H54 (cell line): ENCODE measurements at places on chromosomes 2 and 18.
A peak's percentile ranks its signal among the peaks of the same experiment; 100 is the strongest.

GRCh38 chr2:226351711-226352110 is 447.9 kb downstream of the IRS1 start:
- no peak for DNase-seq

- no peak for DNase-seq
Observed at GRCh38 chr2:74381751-74382150, 1.6 kb upstream of the DCTN1 start.

GRCh38 chr18:28284132-28284531 is 107.2 kb upstream of the CDH2 start:
- no peak for DNase-seq

- DNase-seq, result no peak
Observed at GRCh38 chr18:58993260-58993659, 128.6 kb downstream of the ZNF532 start.

DNA sequence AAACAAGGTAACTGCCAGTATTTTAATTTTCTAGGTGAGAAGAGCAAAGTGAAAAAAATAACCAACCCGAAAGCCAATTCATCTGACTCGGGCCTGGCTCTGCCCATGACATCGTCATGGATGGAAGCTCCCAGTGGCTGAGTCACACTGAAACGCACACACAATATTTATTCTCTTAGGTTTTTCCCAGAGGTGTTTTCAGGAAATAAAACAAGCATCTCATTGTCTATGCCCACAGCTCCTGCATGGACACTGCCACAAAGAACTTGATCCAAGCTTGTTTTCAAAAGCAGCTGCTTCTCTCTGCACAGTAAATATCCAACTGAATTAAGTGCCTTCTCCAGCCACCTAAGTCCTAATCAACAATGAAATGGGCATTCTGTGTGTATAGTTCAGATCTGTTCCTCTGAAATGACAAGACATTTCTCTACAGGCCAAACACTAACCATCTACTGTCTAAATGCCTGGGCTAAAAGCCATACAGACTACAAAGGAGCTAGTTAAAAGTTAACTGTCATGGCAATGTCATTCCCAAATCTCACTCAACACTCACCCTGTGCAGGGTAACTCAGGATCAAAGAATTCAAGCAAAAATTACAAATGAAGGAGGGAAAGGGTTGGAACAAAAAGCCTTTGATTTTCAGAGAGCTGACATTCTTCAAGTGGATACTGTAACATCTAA is 62.9 kb downstream of the RPL31 start:
- DNase-seq, result peak; percentile 53

DNA sequence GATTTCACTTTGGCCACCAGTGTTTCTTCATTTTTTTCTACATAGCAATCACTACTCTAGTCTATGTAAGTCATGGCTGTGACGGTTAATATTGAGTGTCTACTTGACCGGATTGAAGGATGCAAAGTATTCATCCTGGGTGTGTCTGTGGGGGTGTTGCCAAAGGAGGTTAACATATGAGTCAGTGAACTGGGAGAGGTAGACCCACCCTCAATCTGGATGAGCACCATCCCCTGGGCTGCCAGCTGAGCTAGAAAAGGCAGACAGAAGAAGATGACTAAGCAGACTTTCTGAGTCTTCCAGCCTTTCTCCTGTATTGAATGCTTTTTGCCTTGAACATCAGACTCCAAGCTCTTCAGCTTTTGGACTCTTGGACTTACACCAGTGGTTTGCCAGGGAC is 265.0 kb upstream of the SLC8A1 start:
- no peak for DNase-seq

GRCh38 chr18:78666666-78667335 is 312.8 kb upstream of the SALL3 start:
- no peak for DNase-seq

DNA sequence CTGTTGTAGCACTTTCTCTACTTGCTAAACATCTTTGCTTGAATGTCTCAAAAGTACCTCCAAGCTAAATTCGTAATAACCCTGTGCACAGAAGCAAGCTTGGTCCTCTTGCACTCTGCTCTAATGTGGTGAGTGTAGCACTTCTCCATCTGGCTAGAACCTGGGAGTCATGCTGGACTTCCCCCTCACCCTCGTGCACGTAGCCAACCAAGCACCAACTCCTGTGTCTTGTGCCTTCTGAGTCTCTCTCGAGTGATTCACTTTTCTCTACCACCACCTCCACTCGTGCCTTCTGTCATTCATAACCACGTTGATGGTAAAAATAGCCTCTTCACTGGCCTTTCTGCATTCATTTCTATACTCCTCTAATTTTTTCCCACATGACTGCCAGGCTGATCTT is 91.9 kb upstream of the KCNE4 start:
- DNase-seq, result no peak

- no peak for DNase-seq
Observed at GRCh38 chr2:156649596-156649995, 213.4 kb downstream of the GPD2 start.

DNA sequence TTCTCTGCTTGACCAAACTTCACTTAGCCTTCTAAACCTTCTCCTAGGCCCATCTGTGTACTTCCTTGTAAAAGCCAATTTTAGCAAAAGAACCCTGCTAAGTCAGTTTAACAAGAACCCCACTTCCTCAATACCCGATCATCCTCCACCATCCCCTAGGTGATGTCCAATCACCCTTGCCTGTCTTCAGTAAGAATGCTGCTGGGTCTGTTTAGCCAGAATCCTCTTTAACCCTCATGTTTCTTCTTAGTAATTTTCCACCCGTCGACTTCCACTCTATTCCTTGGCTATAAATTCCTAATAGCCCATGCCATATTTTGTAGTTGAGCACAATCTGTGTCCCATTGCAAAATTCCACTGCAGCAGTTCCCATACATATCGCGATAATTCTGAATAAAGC is 780.0 kb upstream of the RAB6C start:
- no peak for DNase-seq

DNA sequence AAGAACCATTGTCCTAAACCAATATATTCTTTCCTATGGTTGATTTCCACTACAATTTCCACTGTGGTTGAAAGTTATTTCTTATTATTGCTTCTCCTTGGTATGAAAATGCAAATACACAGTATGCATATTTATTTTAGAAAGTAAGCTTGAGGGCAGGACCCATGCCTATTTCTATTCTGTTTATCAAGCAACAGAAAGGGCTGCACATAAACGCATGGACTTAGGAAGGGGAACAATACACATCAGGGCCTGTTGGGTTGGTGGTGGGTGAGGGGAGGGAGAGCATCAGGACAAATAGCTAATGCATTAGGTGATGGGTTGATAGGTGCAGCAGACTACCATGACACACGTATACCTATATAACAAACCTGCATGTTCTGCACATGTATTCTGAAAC is 20.7 kb downstream of the SLC4A3 start:
- no peak for DNase-seq

- no peak for DNase-seq
Observed at GRCh38 chr18:41526054-41526453, 429.0 kb upstream of the PIK3C3 start.

DNA sequence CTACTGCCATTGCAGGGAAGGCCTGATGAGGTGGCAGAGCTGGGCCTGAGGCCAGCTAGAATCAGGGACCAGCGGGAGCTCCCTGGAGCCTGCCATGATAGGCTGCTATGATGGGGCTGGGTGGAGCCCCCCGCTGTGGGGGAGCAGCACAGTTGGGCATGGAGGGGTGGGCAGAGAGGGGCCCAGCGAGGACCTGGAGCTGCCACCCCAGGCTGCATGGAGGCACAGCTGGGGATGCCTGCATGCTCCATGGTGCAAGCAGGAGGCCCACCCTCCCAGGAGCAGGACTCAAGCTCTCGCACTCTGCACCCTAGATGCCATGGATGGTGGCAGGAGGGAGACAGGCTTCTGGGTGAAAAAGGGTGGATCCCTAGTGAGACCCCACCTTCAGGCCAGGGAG is 17.8 kb upstream of the RPRD1A start:
- no peak for DNase-seq
